ENCODE measurements at places on chromosomes 7 and 10. TPM values are rescaled to one million over a fixed set of nuclear protein-coding genes. Genes with fewer than 3 reads are reported as not detected.
A peak's percentile ranks its signal among the peaks of the same experiment; 100 is the strongest.

DNA sequence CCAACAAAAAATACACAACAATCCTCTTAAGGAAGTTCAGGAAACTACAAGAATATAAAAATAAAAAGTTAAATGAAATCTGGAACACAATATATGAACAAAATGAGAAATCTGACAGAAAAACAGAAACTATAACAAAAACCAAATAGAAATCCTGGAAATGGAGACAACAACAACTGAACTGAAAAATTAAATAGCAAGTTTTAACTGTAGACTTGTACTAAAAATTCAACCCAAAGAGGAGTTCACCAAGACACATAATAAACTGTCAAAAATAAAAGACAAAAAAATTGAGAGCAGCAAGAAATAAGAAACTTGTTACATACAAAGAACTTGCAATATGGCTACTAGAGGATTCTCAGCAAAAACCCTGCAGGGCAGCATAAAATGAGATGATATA lies 45.1 kb downstream of the HBP1 start:
- DNase-seq = no peak

- DNase-seq = no peak
Measured at GRCh38 chr10:33483124-33483815, 148.8 kb upstream of the NRP1 start.

GRCh38 chr10:124696446-124697392 lies 47.5 kb downstream of the FAM53B start:
- DNase-seq = peak; percentile 40

GRCh38 chr10:42973411-42973810 lies 103.5 kb upstream of the RET start:
- DNase-seq = no peak

DNA sequence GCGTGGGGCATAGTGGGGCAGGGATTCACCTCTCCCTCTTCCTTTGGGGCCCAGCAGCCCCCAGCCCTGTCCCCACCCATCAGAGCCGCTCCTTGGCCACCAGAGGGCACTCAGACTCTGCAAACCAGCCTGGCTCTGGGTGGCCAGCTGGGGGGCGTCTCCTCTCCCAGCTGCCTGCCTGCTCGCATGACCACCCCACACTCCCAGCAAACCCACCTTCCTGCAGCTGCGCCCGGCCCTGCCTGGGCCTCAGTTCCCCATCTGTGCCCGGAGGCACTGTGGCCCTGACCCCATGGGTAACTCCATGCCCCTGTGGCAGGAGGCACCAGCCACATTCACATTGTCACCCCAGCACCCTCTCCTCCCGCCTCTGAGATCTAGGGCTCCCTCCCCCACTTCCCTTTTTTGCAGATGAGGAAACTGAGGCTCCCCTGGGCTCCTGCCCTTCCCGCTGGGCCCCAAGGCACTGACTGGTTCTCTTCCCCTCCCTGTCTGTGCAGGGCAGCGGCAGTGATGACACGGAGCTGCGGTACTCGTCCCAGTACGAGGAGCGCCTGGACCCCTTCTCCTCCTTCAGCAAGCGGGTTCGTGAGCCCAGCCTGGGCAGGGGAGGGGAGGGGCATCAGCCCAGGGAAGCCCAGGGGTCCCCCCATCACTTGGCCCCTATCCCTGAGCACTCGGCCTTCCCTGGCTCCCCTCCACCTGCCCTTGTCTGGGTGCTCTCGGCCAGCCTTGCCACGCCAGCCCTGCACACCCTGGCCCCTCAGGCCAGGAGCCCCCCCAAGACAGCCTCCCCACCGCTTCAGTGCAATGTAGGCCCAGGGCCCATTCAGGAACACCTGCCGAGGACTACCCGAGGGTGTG lies 6.9 kb upstream of the SH2B2 start:
- peak; percentile 73 for DNase-seq

DNA sequence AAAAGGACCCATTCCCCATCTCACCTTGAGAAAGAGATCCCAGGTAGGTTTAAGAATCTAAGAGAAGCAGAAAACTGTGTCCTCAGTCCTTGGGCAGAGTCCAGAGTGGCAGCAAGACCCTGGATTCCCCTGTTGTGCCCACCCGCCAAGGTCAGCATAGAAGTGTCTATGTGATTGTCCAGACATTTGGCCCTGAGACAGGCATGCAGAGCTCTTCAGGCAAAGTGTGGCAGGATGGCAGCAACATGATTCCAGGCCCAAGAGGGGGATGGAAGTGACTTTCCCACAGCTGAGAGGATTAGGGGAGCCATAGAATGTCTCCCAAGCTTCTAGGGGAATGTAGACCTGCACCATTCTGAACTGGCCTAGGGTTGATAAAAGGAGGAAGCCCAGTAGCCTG lies 39.1 kb upstream of the OPALIN start:
- no peak for DNase-seq

Gene PRLHR
- not detected for polyA plus RNA-seq

Gene C7orf57
- not detected for polyA plus RNA-seq

Gene NKX2-3
- not detected for polyA plus RNA-seq

Gene AS3MT
- not detected for polyA plus RNA-seq

Gene PRPS1L1
- not detected for polyA plus RNA-seq

Gene TLX1
- polyA plus RNA-seq = not detected

All from naive B cell (primary cell).